Vagina (tissue), 2 donors: ENCODE measurements at places on chromosomes 3 and 15. TPM values are rescaled to one million over a fixed set of nuclear protein-coding genes. Genes with fewer than 3 reads are reported as not detected.

DNA sequence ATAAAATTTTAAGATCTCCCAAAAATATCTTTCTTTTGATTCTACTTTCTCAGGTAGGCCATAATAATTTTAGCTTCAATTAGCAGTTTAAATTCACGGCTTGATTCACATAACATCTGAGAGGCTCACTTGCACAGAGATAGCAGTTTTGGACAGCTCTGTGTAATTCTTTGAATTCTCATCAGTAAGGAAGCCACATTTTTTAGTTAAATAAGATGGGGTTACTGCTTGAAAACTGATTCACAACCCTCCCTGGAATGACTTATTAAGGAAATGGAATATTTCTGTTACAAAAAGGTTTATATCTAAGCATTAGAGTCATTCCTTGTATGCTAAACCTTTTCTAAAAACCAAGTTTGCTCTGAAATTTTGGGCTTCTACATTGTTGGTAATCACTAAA is 212.7 kb downstream of the ALCAM start:
- no peaks in the 10 kb centered on the region for H3K27me3 ChIP-seq
- no peak for DNase-seq
- no peak overlapping the region for H3K4me3 ChIP-seq
- no peaks in the 10 kb centered on the region for H3K36me3 ChIP-seq

GRCh38 chr3:20645340-20645739 is 459.3 kb upstream of the SGO1 start:
- H3K27ac ChIP-seq: no peak overlapping the region
- no peaks in the 10 kb centered on the region for H3K4me1 ChIP-seq
- H3K4me3 ChIP-seq: no peak overlapping the region
- no peaks in the 10 kb centered on the region for H3K36me3 ChIP-seq

DNA sequence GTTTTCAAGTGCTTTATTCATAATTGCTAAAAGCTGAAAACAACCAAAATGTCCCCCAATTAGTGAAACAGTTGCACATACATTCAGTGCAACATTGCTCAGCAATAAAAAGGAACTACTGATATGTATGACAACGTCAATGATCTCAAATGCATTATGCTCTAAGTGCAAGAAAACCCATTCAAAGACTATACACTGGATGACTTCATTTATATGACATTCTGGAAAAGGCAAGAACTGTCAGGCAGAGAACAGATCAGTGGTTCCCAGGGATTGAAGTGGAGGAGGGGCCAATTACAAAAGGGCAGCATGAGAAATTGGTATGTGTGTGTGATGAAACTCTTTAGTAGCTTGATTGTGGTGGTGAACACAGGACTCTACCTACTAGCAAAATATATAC is 585.6 kb downstream of the TBL1XR1 start:
- DNase-seq: no peak
- H3K36me3 ChIP-seq: no peaks in the 10 kb centered on the region
- H3K4me3 ChIP-seq: no peak overlapping the region
- no peak overlapping the region for H3K27ac ChIP-seq

- no peak overlapping the region for H3K4me3 ChIP-seq
- H3K27me3 ChIP-seq: no peaks in the 10 kb centered on the region
- no peak overlapping the region for H3K27ac ChIP-seq
- no peaks in the 10 kb centered on the region for H3K36me3 ChIP-seq
- no peaks in the 10 kb centered on the region for H3K4me1 ChIP-seq
Measured at GRCh38 chr3:171615686-171616085, 155.5 kb upstream of the TNIK start.

DNA sequence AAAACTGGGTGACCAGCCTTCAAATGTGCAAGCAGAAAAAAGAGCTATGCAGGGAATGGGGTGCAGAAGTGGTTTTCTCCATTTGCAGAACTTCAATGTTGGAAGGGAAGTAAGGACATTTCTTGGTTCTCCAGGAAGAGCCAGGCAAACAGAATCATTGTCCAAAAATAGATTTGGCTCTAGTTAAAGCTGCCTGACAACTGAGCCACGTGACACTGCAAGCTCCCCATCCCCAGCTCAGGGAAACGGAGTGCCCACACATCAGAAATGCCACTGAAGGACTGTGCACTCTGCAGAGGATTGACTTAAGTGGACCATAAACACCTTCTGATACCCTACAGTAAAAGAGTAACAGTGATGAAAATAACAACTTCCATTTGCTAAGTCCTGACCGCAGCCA is 195.6 kb upstream of the NSMCE3 start:
- no peak for DNase-seq
- no peak overlapping the region for H3K4me3 ChIP-seq
- H3K27ac ChIP-seq: no peak overlapping the region
- H3K4me1 ChIP-seq: no peaks in the 10 kb centered on the region
- no peaks in the 10 kb centered on the region for H3K27me3 ChIP-seq
- H3K36me3 ChIP-seq: no peaks in the 10 kb centered on the region

GRCh38 chr15:83776986-83777385 is 123.1 kb downstream of the ADAMTSL3 start:
- DNase-seq: no peak
- H3K36me3 ChIP-seq: no peaks in the 10 kb centered on the region
- H3K4me1 ChIP-seq: no peaks in the 10 kb centered on the region
- no peaks in the 10 kb centered on the region for H3K27me3 ChIP-seq
- no peak overlapping the region for H3K4me3 ChIP-seq
- no peak overlapping the region for H3K27ac ChIP-seq

- peak overlapping the region; percentile 89 for H3K27ac ChIP-seq
- no peak for DNase-seq
- peaks cover 42% of the 10 kb centered on the region for H3K4me1 ChIP-seq
- no peaks in the 10 kb centered on the region for H3K27me3 ChIP-seq
Measured at GRCh38 chr15:72783004-72783639, 436 bp downstream of the ADPGK start.

- no peaks in the 10 kb centered on the region for H3K36me3 ChIP-seq
- H3K27me3 ChIP-seq: no peaks in the 10 kb centered on the region
- DNase-seq: no peak
- H3K4me3 ChIP-seq: no peak overlapping the region
- no peak overlapping the region for H3K27ac ChIP-seq
Measured at GRCh38 chr3:61997101-61997500, 376.2 kb downstream of the FEZF2 start.

DNA sequence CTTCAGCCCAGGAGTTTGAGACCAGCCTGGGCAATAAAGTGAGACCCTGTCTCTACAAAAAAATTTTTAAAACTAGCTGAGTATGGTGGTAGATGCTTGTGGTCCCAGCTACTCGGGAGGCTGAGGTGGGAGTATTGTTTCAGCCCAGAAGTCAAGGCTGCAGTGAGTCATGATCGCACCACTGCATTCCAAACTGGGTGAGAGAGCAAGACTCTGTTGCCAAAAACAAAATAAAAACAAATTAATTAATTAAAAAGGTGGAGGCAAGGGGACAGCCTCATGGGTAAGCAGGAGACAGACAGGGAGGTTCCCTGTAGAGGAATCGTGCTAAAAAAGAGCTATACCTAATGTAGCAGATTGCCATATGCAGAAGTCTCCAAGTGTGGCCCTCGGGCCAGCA is 12.6 kb downstream of the HAPLN3 start:
- no peaks in the 10 kb centered on the region for H3K27me3 ChIP-seq
- DNase-seq: no peak
- no peaks in the 10 kb centered on the region for H3K4me1 ChIP-seq
- peaks cover 5% of the 10 kb centered on the region for H3K36me3 ChIP-seq
- H3K27ac ChIP-seq: no peak overlapping the region

DNA sequence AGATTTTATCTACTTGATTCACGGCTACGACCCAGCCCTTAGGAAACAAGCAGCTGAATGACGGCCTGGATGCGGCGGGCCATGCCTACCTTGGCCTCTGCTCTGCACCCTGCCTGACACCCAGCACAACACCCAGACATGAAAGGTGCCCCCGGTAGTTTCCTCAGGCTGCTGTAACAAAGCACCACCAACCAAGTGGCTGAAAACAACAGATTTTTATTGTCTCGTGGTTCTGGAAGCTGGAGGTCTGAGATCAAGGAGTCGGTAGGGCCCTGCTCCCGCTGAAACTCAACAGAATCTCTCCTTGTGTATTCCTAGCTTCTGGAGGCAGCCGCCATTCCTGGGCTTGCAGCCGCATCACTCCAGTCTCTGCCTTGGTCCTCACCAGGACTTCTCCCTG is 111.7 kb downstream of the ADCY5 start:
- H3K36me3 ChIP-seq: no peaks in the 10 kb centered on the region
- H3K4me3 ChIP-seq: no peak overlapping the region
- no peak for DNase-seq

GRCh38 chr15:96354731-96355567 is 24.4 kb downstream of the NR2F2 start:
- no peak for DNase-seq
- H3K4me3 ChIP-seq: peak overlapping the region; percentile 59
- no peaks in the 10 kb centered on the region for H3K27me3 ChIP-seq
- H3K27ac ChIP-seq: peak overlapping the region; percentile 99
- H3K36me3 ChIP-seq: no peaks in the 10 kb centered on the region

- no peaks in the 10 kb centered on the region for H3K4me1 ChIP-seq
- H3K27me3 ChIP-seq: no peaks in the 10 kb centered on the region
- no peak for DNase-seq
Measured at GRCh38 chr3:65526656-65527055, 512.1 kb downstream of the MAGI1 start.

DNA sequence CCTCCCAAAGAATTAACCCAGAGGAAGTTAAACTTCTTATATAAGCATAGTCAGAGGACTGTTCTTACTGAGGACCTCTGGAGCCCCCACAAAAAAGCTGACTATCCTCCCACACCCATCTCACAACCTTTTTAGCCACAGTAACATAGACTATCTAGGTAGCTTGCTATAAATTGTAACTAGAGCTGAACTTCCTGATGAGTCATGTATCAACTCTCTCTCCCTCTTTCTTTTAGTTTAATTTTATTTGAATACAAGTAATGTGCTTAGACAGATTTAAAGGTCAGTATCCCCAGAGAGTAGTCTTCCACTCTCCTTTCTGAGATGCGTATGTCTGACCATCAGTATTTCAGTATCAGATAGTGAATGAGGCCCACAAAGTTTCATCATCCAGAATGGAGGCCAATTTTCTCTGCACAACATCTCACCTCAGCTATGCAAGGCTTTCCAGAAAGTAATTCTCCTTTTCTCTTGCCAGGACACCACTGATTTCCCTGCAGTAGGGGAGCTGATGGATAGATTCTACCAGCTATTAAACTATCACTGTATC is 104.0 kb upstream of the MYRIP start:
- H3K4me3 ChIP-seq: no peak overlapping the region
- H3K4me1 ChIP-seq: no peaks in the 10 kb centered on the region
- no peak overlapping the region for H3K27ac ChIP-seq
- no peaks in the 10 kb centered on the region for H3K36me3 ChIP-seq

- DNase-seq: peak; percentile 92
- H3K27ac ChIP-seq: peak overlapping the region; percentile 70
- H3K27me3 ChIP-seq: no peaks in the 10 kb centered on the region
- H3K4me3 ChIP-seq: no peak overlapping the region
Measured at GRCh38 chr3:64291345-64291744, 66.1 kb upstream of the PRICKLE2 start.

GRCh38 chr3:156126467-156126866 is 6.1 kb downstream of the KCNAB1 start:
- no peaks in the 10 kb centered on the region for H3K36me3 ChIP-seq
- no peak overlapping the region for H3K27ac ChIP-seq
- DNase-seq: no peak
- no peaks in the 10 kb centered on the region for H3K4me1 ChIP-seq

DNA sequence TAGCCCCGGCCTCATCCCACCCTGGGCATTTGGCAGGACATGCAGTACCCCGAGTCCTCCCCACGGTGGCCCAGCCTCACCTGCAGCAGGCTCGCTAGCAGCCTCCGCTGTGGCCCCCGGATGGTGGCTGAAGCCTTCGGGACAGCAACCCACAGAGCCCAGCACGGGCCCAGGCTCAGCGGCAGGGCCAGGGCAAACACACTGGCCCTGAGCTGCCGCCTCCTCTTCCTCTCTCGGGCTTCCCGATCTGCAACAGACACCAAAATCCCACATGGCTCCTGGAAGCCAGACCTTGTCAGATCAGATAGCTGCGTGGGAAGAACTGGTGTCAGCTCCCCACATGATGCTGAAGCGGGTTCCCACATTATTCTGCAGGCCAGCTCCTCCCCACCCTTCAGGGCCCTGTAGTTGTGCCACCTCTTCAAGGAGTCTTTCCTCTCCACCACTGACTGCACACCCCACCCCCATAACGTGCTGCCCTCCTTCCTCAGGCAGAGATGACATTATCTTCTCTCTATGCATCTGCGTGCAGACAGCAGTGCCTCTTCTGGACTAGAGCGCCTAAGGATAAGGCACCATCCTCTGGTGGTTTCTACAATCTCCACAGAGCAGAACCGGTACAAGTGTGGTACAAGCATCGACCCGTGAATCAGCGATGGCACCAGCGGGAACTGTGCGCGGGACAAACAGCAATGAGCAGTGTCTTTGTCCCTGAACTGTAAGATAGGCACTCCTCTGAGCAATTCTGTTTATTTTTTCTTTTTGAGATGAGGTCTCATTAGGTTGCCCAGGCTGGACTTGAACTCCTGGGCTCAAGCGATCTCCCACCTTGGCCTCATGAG is 9.5 kb downstream of the TMEM44 start:
- no peaks in the 10 kb centered on the region for H3K4me1 ChIP-seq
- no peak for DNase-seq
- H3K27me3 ChIP-seq: no peaks in the 10 kb centered on the region
- no peak overlapping the region for H3K27ac ChIP-seq
- H3K4me3 ChIP-seq: no peak overlapping the region

DNA sequence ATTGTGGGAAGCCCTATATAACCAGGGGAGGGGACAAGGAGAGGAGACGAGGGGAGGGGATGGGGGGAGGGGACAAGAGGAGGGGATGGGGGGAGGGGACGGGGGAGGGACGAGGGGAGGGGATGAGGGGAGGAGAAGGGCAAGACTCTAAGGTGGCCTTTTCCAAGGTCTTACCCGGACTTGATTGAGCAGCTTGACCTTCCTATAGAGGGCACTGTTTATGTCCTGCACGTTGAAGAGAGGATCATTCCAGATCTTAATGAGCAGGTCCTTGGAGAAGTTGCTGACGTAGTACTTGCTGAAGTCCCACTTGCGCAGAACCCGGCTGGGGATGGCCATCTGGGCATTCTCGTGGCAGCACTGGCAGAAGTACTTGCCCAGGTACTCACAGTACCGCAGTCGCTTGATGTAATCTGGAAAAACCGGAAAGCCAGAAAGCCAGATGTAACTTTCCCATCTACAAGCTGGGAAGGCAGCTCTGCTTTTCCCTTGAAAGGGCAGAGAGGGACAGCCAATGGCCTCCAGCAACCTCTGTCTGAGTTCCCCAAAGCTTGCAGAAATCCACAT is 55.7 kb downstream of the RUBCN start:
- H3K36me3 ChIP-seq: no peaks in the 10 kb centered on the region
- H3K27ac ChIP-seq: no peak overlapping the region
- no peak for DNase-seq
- no peaks in the 10 kb centered on the region for H3K27me3 ChIP-seq
- no peak overlapping the region for H3K4me3 ChIP-seq
- H3K4me1 ChIP-seq: no peaks in the 10 kb centered on the region

Gene DYNC1LI1
- 25.3 TPM for total RNA-seq

Gene DAPK2
- 50.3 TPM for total RNA-seq

Gene CD47
- 51.3 TPM for total RNA-seq

Gene XCR1
- not detected for total RNA-seq

Gene SCAANT1
- not detected for total RNA-seq

Gene GPR87
- 12.3 TPM for total RNA-seq

Gene RTP3
- not detected for total RNA-seq

Gene SCAMP5
- total RNA-seq: 6.6 TPM

Gene GPX1
- total RNA-seq: 326 TPM
